ENCODE measurements at places on chromosomes 12 and 14.
A peak's percentile ranks its signal among the peaks of the same experiment; 100 is the strongest.

- DNase-seq = no peak
Observed at GRCh38 chr12:16588812-16589211, 17.1 kb downstream of the LMO3 start.

GRCh38 chr14:28707814-28708213 is 58.8 kb upstream of the FOXG1 start:
- DNase-seq = no peak

DNA sequence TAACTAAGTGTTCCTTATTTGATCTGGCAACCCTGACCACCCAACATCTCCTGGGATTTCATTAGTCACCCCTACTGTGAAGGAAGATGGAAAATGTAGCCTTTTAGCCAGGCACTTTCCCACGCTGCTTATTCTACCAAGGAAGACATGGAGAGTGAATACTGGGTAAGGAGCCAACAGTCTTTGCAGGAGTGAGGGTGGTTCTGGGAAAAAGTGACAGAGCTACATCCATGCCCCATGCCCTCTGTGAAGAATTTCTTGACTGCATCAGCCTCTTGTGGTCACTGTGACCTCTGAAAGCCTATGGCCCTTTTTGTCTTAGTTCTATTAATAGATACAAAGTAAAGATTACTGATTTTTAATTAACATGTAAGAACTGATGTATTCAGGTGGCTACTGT is 196.0 kb upstream of the EEA1 start:
- no peak for DNase-seq

GRCh38 chr12:67676624-67677023 is 28.1 kb downstream of the DYRK2 start:
- no peak for DNase-seq

- no peak for DNase-seq
Observed at GRCh38 chr12:63937378-63938316, 93.1 kb downstream of the SRGAP1 start.

GRCh38 chr12:115791331-115791730 is 486.2 kb downstream of the MED13L start:
- no peak for DNase-seq

DNA sequence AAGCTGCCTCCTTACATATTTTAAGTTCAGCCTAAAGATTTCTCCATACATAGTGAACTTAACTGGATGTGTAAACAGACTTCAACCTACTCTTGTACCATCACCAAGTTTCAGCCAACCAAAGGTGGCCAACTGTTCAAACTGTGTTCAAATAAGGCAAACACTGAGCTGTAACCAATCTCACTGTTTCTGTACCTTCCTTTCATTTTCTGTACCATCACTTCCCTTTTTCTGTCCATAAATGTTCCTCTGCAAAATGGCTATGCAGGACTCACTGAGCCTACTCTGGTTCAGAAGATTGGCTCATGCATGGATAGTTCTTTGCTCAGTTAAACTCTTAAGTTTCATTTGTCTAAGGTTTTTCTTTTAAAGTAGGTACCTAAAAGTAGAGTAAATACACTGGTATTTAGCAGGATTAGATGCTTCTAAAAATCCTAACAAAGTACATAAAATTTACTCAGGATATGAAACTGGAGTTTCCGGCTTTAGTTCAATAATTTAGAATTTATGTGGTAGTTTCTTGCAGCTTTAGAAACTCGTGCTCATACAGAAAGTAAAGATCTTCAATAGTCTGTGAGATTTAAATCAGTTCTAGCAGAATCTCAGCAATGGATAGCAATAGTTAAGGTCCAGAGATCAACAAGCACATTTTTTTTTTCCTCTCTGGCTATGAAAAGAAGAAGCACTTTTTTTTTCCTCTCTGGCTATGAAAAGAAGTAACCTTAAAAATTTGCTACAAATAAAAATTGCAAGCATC is 282.0 kb upstream of the PPFIA2 start:
- no peak for DNase-seq

DNA sequence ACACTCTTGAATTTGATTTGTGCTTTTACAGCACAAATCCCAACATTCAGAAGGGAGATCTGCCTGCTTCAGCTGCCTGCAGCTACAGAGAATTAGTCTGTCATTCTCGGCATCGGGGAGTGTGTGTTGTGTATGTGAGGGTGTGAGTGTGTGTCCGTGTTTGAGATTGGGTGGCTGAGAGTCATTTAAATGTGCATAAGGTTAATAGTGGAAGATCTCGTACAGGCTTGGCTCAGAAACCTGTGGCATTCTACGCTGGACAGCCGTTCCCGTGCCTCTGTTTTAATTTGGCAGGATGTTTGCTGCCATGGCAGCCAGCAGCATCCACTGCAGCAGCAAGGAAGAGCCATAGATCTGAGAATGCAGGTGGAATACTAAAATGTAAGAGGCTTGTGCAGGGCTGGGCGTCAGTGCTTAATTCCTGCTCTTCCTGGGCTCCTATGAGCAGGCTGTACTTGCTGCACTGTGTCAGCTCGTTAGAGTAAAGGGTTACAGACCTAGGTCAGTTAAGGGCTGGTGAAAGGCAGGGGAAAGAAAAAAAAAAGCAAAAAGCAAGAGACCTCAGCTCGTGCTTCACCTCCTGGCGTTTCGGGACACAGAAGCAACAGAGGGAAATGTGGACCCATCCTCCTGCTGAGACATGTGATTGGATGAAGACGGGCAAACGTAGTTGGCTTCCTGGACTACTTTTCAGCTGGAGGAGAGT is 205.4 kb downstream of the NAV3 start:
- no peak for DNase-seq

GRCh38 chr12:65595016-65595560 is 229.2 kb upstream of the HMGA2 start:
- DNase-seq = no peak

DNA sequence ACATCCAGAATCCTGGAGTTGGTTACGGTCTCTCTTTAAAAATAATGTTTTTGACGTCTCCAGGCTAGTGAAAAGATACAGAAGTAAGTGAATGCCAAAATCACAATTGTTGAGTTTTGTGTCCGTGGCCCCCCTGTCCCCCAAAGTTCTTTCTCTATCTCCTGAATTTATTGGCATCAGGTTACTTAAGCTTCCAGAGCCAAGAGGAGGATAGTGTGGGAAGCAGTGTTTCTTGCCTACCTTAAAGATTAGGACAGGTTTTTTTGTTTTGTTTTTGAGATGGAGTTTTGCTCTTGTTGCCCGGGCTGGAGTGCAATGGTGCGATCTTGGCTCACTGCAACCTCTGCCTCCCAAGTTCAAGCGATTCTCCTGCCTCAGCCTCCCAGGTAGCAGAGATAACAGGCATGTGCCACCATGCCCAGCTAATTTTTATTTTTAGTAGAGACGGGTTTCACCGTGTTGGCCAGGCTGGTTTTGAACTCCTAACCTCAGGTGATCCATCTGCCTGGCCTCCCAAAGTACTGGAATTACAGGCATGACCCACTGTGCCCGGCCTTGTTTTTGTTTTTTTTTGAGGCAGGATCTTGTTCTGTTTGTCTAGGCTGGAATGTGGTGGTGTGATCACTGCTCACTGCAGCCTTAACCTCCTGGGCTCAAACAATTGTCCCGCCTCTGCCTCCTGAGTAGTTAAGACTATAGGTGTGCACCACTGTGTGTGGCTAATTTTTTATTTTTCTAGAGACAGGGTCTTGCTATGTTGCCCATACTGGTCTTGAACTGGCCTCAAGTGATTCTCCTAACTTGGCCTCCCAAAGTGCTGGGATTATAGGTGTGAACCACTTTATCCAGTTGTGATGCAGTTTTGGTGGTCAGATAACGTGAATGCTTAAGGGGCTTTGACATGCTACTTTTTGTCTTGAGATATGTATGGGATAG is 5.4 kb downstream of the SRSF5 start:
- DNase-seq = no peak

- peak; percentile 8 for DNase-seq
Observed at GRCh38 chr12:14716848-14717444, 20.5 kb upstream of the GUCY2C start.

- DNase-seq = no peak
Observed at GRCh38 chr12:129530984-129531383, 372.8 kb downstream of the TMEM132D start.

DNA sequence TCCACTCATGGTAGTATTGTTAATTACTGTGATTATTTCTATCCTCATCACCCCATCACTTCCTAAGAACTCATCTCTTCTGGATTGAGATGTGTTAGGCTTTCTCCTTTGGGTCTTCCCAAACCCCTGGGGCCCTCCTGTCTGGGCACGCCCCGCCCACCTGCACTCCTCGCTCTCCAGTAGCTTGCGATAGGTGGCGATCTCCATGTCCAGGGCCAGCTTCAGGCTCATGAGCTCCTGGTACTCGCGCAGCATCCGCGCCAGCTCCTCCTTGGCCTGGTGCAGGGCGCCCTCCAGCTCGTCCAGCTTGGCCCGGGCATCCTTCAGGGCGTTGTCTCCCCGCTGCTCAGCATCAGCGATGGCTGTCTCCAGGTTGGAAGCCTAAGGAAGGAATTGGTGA is 6.8 kb downstream of the KRT71 start:
- no peak for DNase-seq

DNA sequence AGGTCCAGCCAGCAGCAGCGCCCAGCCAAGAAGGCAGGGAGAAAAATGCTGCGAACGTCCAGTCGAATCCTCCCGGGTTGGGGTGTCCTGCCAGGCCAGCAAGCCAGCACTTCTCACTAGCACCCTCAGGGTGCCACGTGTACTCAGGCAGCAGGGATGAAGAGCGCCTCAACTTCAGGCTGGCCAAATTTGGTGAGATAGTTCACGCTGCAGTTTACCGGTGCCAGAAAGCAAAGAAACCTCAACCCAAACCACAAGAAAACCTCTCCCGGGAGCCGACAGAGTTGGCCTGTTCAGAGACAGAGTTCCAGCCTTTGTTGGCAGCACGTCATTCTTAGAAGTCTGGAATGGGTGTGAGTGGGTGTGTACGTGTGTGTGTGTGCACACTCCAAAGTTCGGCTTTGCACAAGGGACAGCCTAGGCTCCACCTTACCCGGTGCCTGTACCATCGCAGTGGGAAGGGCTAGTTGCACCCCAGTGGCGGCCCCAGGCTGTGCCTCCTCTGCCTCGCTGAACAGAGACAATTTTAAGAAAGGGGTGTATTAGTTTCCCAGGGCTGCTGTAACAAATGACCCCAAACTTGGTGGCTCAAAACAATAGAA is 42.1 kb downstream of the ELK3 start:
- DNase-seq = no peak

- DNase-seq = no peak
Observed at GRCh38 chr12:57237596-57237931, 8.1 kb downstream of the SHMT2 start.

DNA sequence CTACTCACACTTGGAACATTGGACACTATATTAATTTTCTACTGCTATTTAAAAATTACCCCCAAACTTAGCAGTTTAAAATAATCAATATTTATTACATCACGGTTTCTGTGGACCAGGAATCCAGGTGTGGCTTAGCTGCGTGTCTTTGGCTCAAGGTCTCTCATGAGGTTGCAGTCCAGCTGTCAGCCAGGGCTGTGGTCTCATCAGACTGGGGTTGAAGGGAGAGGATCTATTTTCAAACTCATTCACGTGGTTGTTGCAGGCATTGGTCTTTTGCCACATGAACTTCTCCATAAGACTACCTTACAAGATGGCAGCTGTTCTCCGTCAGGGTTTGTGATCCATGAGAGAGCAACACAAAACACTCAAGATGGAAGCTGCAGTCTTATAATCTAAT is 343.0 kb downstream of the BCAT1 start:
- no peak for DNase-seq

Data from H54 (cell line).